ENCODE measurements at places on chromosomes 1 and 21.

- no peak for DNase-seq
Measured at GRCh38 chr1:39392851-39393573, 98.4 kb upstream of the BMP8A start.

GRCh38 chr1:89363638-89364536 is at the start of gene GBP6:
Gene GBP6, plus strand, starts transcription at chr1:89364059. Its CDS starts 4,493 bp downstream, at chr1:89368552.
- DNase-seq: no peak

DNA sequence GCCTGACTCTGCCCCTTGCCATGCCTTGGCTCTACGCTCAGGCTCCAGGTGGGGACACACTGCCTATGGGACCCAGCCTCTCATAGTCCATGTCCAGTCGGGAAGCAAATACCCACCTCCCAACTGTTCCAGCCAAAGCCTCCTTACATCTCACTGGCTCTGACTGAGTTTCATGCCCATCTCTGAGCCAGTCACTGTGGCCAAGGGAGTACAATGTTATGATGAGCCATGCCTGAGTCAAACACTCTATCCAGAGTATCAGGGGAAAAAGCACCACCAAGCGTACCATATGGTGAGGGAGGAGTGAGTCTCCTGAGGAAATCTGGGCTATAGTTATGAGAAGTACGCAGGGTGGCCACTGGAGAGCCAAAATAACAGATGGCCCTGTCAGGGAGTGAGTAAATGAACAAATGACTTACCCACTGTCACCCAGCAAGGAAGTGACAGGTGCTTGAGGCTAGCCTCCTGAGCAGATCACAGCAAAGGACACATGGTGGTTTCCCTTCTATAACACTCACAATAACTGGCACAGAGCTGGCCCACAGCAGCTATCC is 236.6 kb upstream of the GJB5 start:
- DNase-seq: no peak

- no peak for DNase-seq
Measured at GRCh38 chr1:104408268-104408667, 658.6 kb downstream of the AMY1C start.

DNA sequence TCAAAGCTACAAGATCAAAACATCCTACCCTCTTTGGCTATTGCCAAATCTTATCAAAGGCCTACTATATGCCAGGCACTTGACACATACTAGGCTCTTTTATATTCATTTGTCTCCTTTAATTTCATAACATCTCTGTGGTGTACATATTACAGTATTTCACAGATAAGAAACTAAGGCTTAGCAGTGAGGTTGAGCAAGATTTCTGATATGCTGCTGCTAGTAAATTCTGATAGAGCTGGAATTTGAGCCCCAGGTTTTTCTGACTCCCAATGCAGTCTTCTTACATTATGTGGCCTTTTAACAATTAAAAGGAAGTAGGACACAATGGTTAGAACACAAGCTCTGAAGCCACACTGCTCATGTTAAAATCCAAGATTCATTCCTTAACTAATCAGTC is 16.8 kb downstream of the CCDC185 start:
- DNase-seq: no peak

GRCh38 chr1:53450225-53450624 is 9.0 kb upstream of the DMRTB1 start:
- DNase-seq: no peak
